ENCODE measurements at places on chromosomes 7 and 10.
A peak's percentile ranks its signal among the peaks of the same experiment; 100 is the strongest.

GRCh38 chr10:16304311-16304710 is 132.5 kb upstream of the PTER start:
- no peak for DNase-seq

GRCh38 chr10:118957966-118958365 is 71.5 kb upstream of the NANOS1 start:
- no peak for DNase-seq

DNA sequence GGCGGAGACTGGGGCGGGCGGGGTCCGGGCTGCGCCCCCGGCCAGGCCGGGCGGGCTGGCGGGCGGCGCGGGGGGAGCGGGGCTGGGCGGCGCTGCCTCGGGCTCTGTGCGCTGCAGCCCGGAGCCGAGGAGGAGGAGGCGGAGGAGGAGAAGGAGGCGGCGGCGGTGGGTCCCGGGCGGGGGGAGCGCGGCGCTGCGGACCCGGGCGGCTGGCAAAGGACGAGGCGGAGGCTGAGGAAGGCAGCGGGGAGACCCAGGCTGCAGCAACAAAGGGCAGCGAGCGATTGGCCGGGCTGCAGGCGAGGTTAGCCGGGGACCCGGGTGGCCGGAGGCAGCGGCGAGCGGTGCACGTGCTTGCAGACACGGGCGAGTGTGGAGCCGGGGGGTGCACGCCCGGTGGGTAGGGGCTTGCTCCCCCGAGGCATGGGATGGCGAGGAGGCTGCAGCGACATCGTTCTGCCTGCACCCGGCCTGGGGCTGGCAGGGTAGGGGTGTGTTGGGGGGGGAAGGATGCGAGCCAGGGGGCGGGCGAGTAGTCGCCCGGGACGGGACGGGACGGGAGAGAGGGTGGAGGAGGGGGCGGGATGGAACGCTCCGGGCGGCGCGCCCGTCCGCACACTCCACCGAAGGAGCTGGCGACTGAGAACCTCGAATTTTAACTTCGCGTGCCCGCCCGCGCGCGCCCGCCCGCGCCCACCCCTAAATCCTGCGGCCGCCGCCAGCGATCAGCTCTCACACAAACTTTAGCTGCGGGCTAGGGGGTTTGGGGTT is 844 bp upstream of the KAT6B start:
- DNase-seq: no peak

DNA sequence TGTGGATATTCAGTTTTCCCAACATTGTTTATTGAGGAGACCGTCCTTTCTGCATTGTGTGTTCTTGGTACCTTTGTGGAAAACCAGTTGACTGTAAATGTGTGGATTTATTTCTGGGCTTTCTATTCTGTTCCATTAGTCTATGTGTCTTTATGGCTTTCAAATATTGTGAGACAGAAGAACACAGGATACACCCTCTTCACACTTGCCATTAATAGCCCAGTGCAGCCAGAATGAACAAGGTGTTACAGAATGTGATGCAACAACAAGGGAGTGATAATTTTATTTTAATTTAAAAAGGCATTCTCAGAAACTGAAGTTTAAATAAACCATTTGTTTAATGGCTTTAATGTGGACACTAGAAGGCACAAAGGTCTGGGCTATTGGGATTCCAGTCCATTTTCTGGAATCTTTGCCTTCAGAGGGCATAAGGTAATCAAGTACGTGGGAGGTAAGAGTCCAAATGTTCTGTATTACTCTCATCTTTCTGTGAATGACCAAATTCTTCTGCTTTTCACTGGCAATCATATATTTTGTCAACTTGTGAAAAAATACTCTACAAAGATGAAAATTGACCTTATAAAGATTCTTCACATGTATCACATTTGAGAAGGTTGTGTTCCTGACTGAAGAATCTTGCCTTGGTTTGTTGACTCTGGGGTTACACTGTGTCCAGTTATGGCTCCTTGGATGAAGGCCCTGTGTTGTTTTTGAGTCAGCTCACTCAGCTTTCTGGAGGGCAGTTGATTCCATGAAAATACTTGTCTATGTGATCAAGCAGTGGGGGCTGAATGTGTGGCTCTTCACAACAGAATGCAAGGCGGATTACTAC is 962.7 kb downstream of the LRMDA start:
- DNase-seq: no peak

DNA sequence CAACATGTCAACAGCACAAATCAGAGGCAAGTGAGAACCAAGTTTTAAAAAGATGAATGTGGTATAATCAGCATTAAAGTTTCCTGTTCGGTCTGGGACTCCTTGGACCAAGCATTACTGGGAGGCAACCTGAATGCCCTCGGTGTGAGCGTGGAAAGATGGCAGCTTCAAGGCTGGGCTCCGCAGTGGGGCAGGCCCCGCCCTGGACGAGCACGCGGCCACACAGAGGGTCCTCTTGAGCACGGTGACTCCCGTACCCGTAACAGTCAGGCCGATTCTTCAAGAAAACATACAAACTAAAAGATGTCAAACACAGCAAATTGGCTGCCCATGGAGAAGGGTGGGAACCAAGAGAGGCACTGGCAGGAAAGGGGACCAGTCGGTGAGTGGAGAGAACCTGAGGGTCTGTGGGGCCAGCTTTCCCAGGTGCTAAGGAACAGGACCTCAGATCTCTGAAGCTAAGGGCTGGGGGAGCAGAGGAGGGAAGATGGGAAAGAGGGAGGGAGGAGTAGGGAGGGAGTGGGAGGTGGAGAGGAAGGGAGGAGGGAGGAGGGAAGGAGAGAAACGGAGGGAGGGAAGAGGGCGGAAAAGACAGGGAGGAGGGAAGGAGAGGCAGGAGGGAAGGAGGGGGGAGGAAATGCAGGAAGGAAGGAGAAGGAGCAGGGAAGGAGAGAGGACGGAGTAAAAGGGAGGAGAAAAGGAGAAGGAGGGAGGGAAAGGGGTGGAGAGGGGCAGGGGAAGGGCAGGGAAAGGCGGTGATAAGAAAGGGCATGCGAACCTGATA is 71.2 kb upstream of the FAM20C start:
- DNase-seq: no peak

DNA sequence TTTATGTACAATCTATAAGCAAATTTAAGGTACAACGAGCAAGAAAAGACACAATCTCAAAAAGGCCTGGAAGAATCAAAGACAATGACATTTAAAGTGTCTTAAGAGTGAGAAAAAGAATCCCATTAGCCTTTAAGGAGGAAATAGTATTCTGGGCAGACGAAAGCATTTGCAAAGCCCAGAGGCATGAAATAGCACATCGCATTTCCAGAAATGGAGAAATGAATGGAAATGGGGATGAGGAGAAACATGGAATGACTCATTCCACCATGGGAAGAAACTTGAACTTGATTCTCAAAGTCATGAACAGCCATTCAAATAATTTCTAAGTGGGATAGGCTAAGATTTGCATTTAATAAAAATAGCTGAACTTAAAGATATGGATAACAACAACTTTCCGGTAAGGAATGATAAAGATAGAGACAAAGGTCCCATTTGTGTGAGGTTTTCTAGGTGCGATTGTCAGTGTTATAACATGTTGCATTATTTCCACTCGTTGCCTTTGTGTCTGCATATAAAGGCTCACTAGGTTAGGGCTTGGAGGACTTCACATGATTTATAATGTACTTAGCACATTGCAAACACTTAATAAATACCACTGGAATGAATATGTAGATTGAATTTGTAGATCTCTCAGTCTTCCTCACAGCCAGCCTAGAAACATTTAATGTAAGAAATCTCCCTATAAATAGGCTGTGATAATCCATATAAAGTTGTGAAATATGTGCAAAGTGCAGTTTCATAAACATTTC is 310.3 kb upstream of the KLF6 start:
- no peak for DNase-seq

GRCh38 chr7:16841681-16842080 is 36.9 kb upstream of the AGR2 start:
- no peak for DNase-seq

- DNase-seq: peak; percentile 48
Observed at GRCh38 chr7:114405427-114405826, 9.2 kb upstream of the FOXP2 start.

- peak; percentile 49 for DNase-seq
Observed at GRCh38 chr10:122487174-122487765, 25.9 kb downstream of the HTRA1 start.

GRCh38 chr7:43735802-43736603 is 6.7 kb upstream of the COA1 start:
- DNase-seq: no peak

GRCh38 chr10:101972761-101973160 is 83.2 kb downstream of the ARMH3 start:
- DNase-seq: no peak

GRCh38 chr10:73512207-73512743 is 16.5 kb upstream of the PPP3CB start:
- DNase-seq: no peak

- DNase-seq: no peak
Observed at GRCh38 chr10:63365976-63366765, 99.6 kb downstream of the JMJD1C start.

DNA sequence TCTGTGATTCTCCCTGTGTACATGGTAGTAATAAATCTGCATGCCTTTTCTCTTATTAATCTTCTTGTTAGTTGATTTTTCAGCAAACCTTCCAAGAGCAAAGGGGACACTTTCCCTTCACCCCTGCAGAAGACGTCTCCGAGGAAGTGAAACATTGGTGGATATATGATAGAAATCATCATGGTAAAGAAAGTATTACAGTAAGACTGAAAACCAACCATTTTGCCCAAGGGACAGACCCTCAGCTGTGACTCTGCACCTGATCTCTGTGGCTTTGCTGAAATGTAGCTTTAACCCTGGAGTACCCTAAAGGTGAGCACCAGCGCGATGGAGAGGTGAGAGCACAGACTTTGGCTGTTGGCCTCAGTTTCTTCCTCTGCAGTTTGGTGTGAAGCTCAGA is 32.8 kb upstream of the MYO3A start:
- no peak for DNase-seq

DNA sequence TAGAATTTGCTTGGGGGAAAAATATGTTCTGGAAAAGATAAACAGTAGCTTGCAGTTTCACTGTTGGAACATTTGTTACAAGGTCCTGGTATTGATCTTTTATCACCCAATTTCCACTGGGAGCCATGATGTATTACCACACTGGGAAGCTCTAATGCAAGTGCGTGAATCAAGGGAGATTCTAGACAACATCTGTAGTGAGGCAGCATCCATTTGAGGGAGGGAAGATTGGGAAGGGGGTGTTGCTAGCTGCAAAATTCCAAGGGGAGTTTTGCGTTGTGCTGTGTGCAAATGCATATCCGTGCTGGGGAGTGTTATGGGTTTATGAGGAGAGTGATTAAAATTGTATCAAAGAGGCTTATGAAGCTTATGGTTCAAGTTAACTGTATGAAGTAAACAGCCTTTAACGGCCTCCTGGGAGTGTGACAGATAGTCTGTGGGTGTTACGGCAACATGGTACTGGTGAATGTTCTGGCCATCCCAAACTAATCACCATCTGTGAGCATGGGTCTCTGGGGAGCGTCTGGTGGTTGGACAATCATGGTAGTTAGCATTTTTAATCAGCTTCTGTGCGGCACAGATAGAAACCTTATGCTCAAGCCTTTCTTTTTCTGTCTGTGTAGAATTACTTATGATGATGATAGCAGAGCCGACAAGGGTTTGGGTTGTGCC is 601.9 kb upstream of the GALNT17 start:
- DNase-seq: no peak

- no peak for DNase-seq
Observed at GRCh38 chr10:34327184-34327583, 487.9 kb downstream of the PARD3 start.

DNA sequence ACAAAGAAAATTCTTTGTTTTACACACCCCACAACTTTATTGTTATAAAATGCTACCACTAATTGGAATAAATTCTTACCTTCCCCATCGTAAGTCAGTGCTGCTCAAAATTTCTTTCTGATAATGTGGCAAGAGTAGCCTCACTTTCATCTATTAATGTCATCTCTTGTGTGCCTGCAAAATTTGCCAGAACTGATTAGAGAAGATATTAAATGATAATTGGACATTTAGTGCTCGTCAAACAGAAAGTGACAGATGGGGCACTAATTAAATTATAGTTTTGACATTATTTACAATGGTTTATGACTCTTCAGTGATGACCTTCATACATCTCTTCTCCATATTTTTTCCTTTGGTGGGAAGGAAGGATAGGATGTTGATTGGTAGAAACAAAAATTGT is 690.9 kb downstream of the NXPH1 start:
- DNase-seq: no peak

DNA sequence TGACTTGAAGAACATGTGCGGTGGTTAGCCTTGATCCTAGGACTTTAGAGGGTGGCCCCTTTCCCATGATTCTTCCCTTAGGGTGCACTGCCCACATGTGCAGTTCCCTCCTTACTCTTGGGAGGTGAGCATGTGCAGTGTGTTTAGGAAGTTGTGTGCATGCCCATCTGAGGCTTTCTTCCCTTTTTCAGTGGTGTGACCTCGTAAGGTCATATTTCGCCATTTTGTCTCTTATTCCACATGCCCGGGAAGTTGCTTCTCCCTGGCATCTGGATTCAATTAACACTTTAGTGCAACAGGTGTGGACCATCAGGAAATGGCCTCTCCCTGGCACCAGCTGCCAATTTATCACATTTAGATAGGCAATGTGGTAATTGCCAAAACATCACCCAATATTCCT is 380.6 kb upstream of the VSTM2A start:
- DNase-seq: no peak

DNA sequence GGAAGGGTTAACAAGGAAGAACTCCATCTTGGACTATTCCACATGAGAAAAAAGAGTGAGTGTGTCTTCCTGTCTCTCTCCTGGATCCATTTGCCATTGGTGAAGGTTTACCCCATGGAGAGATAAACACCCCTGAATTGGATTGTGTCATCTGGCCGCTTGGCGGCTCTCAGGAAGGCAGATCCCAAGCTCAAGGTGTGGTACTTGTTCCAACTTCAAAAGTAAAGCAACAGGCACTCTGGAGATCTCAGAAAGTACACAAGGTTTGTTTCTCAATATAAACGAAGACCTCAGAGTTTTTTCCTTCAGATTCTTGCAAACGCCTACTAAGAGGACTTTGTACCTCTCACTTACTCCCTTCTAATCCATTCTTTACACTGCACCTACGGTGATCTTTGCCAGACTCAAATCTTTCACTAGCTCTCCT is 116.7 kb downstream of the REEP3 start:
- no peak for DNase-seq

- DNase-seq: no peak
Observed at GRCh38 chr10:106608066-106608465, 556.4 kb downstream of the SORCS1 start.

DNA sequence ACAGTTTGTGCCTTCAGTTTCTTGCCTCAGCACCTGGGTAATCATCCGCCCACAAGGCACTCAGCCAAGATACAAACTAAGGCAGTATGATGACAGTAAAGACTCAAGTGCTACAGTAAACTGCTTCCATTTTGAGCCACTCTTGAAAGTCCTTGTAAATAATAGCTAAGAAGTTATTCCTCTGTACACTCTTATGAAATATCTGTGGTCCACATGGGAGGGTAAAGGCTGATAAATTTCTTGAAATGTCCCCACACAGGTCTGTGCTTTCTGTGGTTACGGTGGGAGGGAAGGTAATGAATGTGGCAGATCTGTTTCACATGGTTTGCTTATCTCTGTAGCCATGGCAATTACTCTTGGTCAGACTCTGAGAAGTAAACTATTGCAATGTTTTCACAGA is 551.0 kb upstream of the ZWINT start:
- no peak for DNase-seq

Measured in SHP77 treated with DMSO at 0.1 percent for 48 hours (cell line).